ENCODE measurements at places on chromosomes 16 and 17. TPM values are rescaled to one million over a fixed set of nuclear protein-coding genes. Genes with fewer than 3 reads are reported as not detected.
A peak's percentile ranks its signal among the peaks of the same experiment; 100 is the strongest.

GRCh38 chr17:67557921-67558320 lies 159.8 kb upstream of the NOL11 start:
- DNase-seq = no peak

DNA sequence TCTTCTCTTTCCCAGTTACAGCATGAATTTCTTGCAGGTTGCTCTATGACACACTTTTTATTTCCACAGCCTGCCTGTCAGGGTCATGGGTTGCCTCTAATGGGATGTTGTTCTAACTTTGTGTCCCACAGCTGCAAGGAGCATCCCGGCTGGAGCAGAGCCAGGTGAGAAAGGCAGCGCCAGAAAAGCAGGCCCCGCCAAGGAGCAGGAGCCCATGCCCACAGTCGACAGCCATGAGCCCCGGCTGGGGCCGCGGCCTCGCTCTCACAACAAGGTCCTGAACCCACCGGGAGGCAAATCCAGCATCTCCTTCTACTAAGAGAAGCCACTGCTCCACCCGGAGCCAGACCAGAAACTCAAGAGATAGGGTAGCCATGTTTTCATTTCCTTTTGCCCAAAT lies 7.3 kb upstream of the MAPK8IP3 start:
- no peak for DNase-seq

DNA sequence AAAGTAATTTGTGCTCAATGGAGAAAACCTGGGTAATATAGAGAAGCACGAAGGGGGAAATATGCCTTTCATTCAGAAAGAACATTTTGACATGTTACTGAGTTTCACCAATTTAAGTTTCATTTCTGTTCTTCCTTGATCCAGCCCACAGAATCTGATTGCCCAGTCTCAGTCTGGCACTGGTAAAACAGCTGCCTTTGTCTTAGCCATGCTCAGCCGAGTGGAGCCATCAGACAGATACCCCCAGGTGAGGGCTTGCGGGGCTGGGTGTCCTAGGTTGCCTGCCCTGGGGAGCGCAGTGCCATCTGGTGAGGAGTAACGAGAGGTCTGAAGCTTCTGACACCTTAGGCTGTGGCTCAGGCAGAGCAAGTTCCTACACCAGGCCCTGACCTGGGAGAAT lies 17.7 kb downstream of the DDX19A start:
- no peak for DNase-seq

DNA sequence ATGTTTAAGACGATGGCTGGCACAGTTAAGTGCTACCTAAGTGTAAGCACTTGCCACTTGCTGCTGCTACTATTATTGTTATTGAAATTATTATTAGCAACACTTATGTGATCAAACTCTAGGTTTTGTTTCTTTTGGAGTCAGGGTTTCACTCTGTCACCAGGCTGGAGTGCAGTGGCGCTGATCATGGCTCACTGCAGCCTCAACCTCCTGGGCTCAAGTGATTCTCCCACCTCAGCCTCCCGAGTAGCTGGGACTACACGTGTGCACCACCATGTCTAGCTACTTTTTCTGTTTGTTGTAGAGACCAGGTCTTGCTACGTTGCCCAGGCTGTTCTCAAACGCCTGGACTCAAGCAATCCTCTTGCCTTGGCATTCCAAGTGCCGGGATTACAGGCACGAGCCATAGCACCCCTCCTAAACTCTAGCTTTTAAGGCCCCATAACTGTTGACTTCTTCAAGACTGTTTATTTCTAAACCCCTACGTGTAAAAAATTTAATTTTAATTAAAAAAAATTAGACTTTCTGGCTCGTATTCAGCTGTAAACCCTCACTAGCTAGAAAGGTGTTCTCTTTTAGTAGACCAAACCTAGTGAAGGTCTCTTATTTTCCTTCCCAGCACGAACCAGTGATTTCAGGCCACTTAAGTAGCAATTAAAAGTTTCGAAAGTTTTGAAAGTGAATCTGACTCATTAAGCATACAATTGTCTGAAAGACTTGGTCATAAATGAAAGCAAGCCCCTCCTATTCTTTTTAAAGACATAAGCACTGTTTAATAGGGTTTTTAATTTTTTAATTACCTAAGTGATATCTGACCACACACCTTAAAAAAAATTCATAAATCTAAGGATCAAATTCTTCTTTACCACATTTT lies 11.7 kb upstream of the SCNN1B start:
- DNase-seq = no peak

GRCh38 chr16:76653390-76654026 lies 376.3 kb downstream of the CNTNAP4 start:
- no peak for DNase-seq

- no peak for DNase-seq
Measured at GRCh38 chr16:50626868-50627267, 54.2 kb downstream of the SNX20 start.

GRCh38 chr17:63629627-63630026 lies 7.4 kb downstream of the MAP3K3 start:
- no peak for DNase-seq

- DNase-seq = no peak
Measured at GRCh38 chr17:4533523-4534504, 21.4 kb downstream of the MYBBP1A start.

DNA sequence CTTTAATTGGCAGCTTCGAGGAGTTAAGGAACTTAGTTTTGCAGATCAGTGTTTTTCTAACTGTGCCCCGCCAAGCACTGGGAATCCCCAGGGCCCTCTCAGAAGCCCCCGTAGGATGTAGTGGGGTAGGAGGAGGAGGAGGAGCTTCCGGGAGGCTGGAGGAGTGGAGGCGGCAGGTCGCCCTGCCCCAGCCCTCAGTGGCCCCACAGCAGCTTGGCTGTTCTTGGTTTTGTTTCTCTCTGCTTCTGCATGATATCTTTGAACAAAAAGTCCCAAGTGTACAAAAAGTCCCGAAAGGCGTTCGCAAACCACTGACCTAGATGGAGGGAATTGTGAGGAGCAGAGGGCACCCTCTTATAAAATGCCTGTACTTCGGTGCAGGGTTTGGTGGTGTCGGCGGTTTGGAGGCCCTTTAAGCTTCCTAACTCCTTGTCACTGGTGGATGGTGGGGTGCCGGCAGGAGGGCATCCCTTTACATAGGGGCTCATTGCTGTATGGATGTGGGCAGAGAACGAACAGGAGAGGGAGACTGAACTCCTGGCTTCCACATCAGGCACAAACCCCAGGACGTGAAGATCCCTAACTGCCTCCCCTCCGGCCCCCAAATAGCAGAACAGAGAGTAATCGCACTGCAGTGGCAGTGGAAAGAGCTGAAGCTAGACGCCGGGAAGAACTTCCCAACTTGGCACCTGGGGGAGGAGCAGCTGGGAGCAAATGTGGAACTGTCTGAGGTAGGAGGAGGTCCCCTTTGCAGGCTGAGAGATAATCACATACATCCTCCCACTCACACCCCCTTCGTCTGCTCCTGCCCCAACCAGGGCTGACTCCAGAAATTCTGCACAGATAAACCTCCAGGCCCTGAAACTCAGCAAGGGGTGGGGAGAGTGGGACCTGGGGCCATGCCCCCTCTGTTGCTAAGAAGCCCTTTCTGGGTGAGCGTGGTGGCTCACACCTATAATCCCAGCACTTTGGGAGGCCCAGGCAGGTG lies 20.1 kb downstream of the EPOP start:
- DNase-seq = no peak

GRCh38 chr16:56823081-56823733 lies 41.8 kb upstream of the SLC12A3 start:
- DNase-seq = no peak

- no peak for DNase-seq
Measured at GRCh38 chr16:54430491-54431030, 144.0 kb upstream of the IRX3 start.

DNA sequence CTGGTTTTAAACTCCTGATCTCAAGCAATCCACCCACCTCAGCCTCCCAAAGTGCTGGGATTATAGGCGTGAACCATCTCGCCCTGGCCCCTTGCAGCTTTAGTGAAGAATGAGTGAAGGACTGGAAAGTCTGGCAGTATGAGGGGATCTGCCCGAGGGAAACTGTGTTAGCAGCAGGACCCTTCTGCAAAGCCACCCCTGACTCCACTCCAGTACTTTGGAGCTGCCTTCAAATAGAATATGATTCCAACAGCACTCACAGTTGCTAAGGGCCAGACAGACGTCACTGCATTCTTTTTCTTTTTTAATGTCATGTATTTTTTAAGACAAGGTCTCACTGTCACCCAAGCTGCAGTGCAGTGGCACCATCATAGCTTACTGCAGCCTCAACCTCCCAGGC lies 52.3 kb downstream of the KPNA2 start:
- no peak for DNase-seq

GRCh38 chr17:63314761-63315160 lies 131.3 kb downstream of the CYB561 start:
- DNase-seq = no peak

GRCh38 chr17:14317383-14317782 lies 16.5 kb downstream of the HS3ST3B1 start:
- no peak for DNase-seq

DNA sequence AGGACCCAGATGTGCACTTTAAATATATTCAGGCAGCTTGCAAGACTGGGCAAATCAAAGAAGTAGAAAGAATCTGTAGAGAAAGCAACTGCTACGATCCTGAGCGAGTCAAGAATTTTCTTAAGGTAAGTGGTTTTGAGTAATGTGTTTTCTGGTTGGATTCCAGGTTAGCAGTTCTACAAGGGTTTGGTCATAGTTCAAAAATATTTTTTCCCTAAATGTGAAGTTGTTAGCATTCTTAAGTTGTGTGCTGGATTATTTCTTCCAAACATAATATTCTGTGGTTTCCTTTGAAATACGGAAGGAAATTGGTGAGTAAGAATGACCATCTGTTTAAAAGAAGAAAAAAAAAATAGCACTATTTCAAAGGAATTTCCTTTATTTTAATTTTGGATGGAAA lies 38.4 kb downstream of the PTRH2 start:
- DNase-seq = peak; percentile 94

DNA sequence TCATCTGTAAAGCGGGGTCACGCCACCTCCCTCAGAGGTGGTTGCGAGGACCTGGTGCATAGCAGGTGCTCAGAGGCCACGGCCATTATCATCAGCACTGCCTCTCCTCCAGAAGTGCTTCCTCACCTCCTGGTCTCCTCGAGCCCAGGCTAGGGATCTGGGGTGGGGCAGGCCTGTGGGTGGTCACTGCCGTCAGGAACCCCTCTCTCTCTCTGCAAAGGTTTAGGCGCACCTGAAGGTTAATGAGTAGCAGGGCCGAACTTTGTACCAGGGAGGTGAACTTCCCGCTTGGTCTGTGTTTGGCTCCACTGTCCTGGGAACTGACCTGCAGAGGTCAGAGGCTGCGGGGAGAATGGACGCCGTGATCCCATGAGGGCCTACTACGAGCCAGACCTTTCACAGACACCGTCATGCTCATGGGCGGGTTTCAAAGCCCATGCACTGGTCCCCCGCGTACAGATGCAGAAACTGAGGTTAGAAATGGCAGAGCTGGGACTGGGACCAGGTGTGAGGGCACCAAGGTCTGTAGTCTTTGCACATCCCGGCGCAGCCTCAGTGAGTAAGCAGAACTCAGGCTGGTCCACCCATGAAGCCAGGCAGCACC lies 13.8 kb downstream of the JUP start:
- DNase-seq = no peak

DNA sequence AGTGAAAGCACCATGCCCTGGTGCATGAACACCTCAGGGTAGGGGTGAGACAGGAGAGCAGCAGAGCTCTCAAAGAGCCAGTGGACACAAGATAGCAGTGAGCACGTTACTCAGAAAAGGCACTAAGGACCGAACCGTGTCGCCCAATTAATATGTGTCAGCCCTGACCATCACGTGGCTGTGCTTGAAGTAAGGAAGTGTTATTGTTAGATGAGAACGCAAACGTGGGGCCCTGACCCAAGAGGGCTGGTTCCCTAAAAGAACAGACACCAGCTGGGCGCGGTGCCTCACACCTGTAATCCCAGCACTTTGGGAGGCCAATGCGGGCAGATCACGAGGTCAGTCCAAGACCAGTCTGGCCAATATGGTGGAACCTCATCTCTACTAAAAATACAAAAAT lies 16.3 kb downstream of the AXIN1 start:
- DNase-seq = no peak

GRCh38 chr16:86508028-86508946 lies 2.0 kb upstream of the FOXF1 start:
- no peak for DNase-seq

GRCh38 chr16:10576390-10577304 lies 3.8 kb downstream of the EMP2 start:
- DNase-seq = no peak

DNA sequence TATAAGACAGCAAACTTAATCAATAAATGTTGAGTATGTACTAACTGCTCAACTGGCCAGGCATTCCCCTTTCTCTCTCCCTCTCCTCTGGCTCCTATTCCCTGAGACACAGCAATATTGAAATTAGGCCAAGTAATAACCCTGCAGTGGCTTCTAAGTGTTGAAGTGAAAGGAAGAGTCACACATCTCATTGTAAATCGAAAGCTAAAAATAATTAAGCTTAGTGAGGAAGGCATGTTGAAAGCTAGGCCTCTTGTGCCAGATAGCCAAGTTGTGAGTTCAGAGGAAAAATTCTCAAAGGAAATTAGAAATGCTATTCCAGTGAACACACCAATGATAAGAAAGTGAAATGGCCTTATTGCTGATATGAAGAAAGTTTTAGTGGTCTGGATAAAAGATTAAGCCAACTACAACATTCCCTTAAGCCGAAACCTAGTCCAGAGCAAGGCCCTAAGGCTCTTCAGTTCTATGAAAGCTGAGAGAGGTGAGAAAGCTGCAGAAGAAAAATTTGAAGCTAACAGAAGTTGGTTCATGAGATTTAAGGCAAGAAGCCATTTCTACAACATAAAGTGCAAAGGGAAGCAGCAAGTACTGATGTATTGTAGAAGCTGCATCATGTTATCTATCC lies 35.4 kb upstream of the ABCC11 start:
- no peak for DNase-seq

DNA sequence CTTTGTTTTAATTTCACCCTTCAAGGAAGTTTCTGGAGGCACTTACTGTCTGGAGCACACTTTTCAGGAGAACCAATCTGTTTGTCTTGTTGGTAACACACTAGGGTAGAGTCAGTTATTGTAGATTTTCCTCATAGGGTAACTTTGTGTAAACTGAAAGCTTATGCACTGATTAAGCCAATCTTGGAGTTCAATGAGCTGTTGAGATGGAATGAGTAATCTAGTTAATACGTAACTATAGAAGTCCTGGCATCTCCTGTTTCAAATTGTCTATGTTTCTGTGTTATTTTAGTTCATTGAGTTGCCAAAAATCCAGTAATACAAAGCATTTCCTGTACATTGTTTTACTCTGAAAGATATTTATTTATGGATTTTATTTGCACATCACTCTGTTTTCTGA lies 111.6 kb upstream of the HAS3 start:
- peak; percentile 91 for DNase-seq

GRCh38 chr17:80872001-80872500 lies 119.6 kb upstream of the CHMP6 start:
- no peak for DNase-seq

The MATCAP1 gene
- 10.0 TPM for total RNA-seq

The PDILT gene
- not detected for total RNA-seq

The ITGB4 gene
- total RNA-seq = 956 TPM

The PALB2 gene
- 29.1 TPM for total RNA-seq

The FGF11 gene
- total RNA-seq = 16.9 TPM

The SLC5A2 gene
- 0.04 TPM for total RNA-seq

The DGKE gene
- 5.9 TPM for total RNA-seq

The ADAM11 gene
- total RNA-seq = 0.10 TPM

The RPS6KB1 gene
- total RNA-seq = 18.0 TPM

The VAT1L gene
- total RNA-seq = not detected

The C17orf107 gene
- 1.7 TPM for total RNA-seq

The RNF135 gene
- total RNA-seq = 12.6 TPM

The MGAT5B gene
- 0.65 TPM for total RNA-seq

The PERCC1 gene
- not detected for total RNA-seq

The CCNF gene
- 35.7 TPM for total RNA-seq

The ATP1B2 gene
- not detected for total RNA-seq

The CMTM3 gene
- 23.8 TPM for total RNA-seq

The SLC2A4 gene
- 0.25 TPM for total RNA-seq

The AXIN2 gene
- 0.21 TPM for total RNA-seq
